Adipocyte (in vitro differentiated cells): ENCODE measurements at places on chromosomes 3 and 15.
A peak's percentile ranks its signal among the peaks of the same experiment; 100 is the strongest.

GRCh38 chr3:58471025-58471887, 20.6 kb upstream of the KCTD6 start:
- DNase-seq, result peak; percentile 82

GRCh38 chr3:32886296-32886695, 65.1 kb upstream of the CCR4 start:
- DNase-seq, result no peak

GRCh38 chr3:61894988-61895935, 333.9 kb downstream of the PTPRG start:
- DNase-seq, result peak; percentile 78

GRCh38 chr15:63870487-63871209, 36.9 kb upstream of the HERC1 start:
- peak; percentile 86 for DNase-seq

GRCh38 chr3:11282250-11283138, 10.3 kb downstream of the ATG7 start:
- DNase-seq, result no peak

DNA sequence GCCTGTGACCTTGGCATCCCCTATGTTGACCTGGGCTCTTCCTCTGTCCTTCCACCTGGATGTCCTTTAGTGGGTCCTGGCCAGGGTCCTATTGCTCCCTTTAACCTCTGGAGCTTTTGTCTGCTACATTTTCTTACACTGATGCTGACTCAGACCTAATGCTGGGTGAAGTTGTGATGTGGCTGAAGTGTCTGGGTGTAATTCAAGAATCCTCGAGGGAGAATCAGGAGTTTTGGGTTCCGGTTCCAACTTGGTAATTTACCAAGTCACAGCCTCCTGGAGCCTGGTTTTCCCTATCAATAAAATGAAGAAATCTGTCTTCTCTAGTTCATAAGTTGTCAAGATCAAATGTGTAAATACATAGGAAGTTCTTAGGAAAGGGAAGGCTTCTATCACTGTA, 25.6 kb downstream of the CEP19 start:
- no peak for DNase-seq

DNA sequence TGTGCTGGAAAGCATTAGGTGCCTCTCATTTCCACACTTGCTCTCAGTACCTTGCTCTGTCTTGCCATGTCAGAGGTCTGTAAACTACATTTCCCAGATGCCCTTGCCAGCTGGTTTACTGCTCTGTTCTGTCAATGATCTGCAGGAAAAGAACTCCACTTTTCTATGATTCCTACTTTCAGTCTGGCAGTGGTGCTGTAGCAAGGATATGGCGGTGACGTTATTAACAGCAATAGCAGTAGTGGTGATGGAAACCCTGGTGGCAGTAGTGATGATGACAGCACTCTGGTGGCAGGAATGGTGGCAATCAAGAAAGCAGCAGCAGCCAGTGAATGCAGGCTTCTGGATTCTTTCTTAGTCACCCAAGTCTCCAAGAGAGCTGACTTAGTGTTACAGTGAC, 665.2 kb downstream of the DIPK2A start:
- peak; percentile 10 for DNase-seq
